Bronchial epithelial cell (primary cell): ENCODE measurements at places on chromosomes 7 and 10. TPM values are rescaled to one million over a fixed set of nuclear protein-coding genes. Genes with fewer than 3 reads are reported as not detected.

PDZD7 gene
- 0.13 and 0.26 TPM in 2 replicates for total RNA-seq

ATOH7 gene
- under 0.01 TPM in 1 of 2 replicates, not detected in the other for total RNA-seq

NMT2 gene
- total RNA-seq, result 11.1 and 12.2 TPM in 2 replicates

GRCh38 chr10:98332623-98333269 is 64.8 kb upstream of the LOXL4 start:
- DNase-seq, result peak; percentile 74

GIMAP6 gene
- total RNA-seq, result not detected in 2 replicates

ACHE gene
- total RNA-seq, result 0.13 TPM in 1 of 2 replicates, not detected in the other

LRRC17 gene
- total RNA-seq, result 0.26 and 0.38 TPM in 2 replicates
